ENCODE measurements at places on chromosomes 13 and 19. TPM values are rescaled to one million over a fixed set of nuclear protein-coding genes. Genes with fewer than 3 reads are reported as not detected.

Gene ZNF8
- total RNA-seq, result 0.97 TPM

Gene ZNF729
- total RNA-seq, result not detected

Gene PRR20D
- not detected for total RNA-seq

Gene KLHL1
- not detected for total RNA-seq

Gene CRLF1
- 5.1 TPM for total RNA-seq

Gene RASGRP4
- 0.06 TPM for total RNA-seq

Gene ZNF737
- not detected for total RNA-seq

Gene C19orf85
- not detected for total RNA-seq

Gene SLC1A5
- total RNA-seq, result 207 TPM

Gene CLEC11A
- total RNA-seq, result 9.7 TPM

Gene TMEM59L
- total RNA-seq, result 7.0 TPM

Gene ZNF738
- total RNA-seq, result 0.76 TPM

Gene ACTMAP
- 18.1 TPM for total RNA-seq

Gene ZNF626
- not detected for total RNA-seq

Gene CYP2A7
- total RNA-seq, result not detected

Gene SIAH3
- not detected for total RNA-seq

Gene ZNF417
- 5.8 TPM for total RNA-seq

Gene SIRT6
- total RNA-seq, result 27.9 TPM

Gene RYR1
- total RNA-seq, result 6.8 TPM

Gene C2CD4C
- 0.22 TPM for total RNA-seq

Gene GJB2
- 1.0 TPM for total RNA-seq

Gene ALOX5AP
- total RNA-seq, result 9.7 TPM

Gene MEDAG
- total RNA-seq, result 0.10 TPM

Gene MYO16
- 0.03 TPM for total RNA-seq

Gene KIR2DL1
- not detected for total RNA-seq

Gene PSG1
- 0.12 TPM for total RNA-seq

Gene ANKRD27
- 44.1 TPM for total RNA-seq

Gene TRAPPC5
- 95.2 TPM for total RNA-seq

Gene S1PR2
- total RNA-seq, result 0.72 TPM

Gene WDR88
- not detected for total RNA-seq

Gene PTH2
- not detected for total RNA-seq

Gene GNG14
- total RNA-seq, result not detected

Gene PCDH9
- total RNA-seq, result 5.6 TPM

Gene FGF22
- 0.61 TPM for total RNA-seq

Gene CLEC4M
- not detected for total RNA-seq

Gene SLC5A5
- 0.30 TPM for total RNA-seq

Gene KLF1
- total RNA-seq, result 0.08 TPM

Gene AP1M2
- total RNA-seq, result 29.1 TPM

Gene MTUS2
- total RNA-seq, result not detected

Gene OR7A5
- not detected for total RNA-seq

Gene ELL
- 5.5 TPM for total RNA-seq

Gene GPR12
- total RNA-seq, result not detected

Gene TNFSF9
- 2.3 TPM for total RNA-seq

Gene NXNL1
- total RNA-seq, result not detected

Gene KIR2DL3
- not detected for total RNA-seq

Gene HRC
- total RNA-seq, result not detected
